NCI-H526 treated with DMSO at 0.1 percent for 48 hours (cell line): ENCODE measurements at places on chromosomes 16 and 17.

- DNase-seq = no peak
Measured at GRCh38 chr17:57436565-57436964, 180.2 kb downstream of the MSI2 start.

GRCh38 chr17:72503556-72503955, 382.7 kb downstream of the SOX9 start:
- DNase-seq = no peak

- DNase-seq = no peak
Measured at GRCh38 chr16:84446084-84446483, 58.4 kb downstream of the MEAK7 start.

- no peak for DNase-seq
Measured at GRCh38 chr17:75899353-75899752, 2.6 kb upstream of the TRIM65 start.

- DNase-seq = no peak
Measured at GRCh38 chr16:88382491-88383400, at the start of gene ZNF469. Gene ZNF469 (plus strand): TSS chr16:88382959. CDS start chr16:88427471, 44,512 bp downstream.

DNA sequence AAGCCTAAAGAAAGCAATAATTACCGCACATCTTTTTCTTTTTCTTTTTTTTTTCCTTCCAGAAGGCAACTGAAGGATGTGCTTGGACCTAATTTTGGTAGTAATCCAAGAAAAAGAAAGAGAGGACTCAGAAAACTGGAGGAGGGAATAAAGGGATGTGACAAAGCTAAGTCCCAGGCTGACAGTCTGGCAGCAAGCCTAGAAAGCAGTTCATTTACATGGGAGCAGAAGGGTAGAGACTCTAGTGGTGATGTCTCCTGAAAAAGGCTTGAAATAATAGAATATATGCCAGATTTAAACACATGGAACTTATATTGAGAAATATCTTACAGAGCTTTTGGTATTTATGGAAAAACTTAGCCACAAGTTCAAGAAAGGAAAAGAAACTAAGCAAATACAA, 101.0 kb upstream of the SHISA6 start:
- no peak for DNase-seq

DNA sequence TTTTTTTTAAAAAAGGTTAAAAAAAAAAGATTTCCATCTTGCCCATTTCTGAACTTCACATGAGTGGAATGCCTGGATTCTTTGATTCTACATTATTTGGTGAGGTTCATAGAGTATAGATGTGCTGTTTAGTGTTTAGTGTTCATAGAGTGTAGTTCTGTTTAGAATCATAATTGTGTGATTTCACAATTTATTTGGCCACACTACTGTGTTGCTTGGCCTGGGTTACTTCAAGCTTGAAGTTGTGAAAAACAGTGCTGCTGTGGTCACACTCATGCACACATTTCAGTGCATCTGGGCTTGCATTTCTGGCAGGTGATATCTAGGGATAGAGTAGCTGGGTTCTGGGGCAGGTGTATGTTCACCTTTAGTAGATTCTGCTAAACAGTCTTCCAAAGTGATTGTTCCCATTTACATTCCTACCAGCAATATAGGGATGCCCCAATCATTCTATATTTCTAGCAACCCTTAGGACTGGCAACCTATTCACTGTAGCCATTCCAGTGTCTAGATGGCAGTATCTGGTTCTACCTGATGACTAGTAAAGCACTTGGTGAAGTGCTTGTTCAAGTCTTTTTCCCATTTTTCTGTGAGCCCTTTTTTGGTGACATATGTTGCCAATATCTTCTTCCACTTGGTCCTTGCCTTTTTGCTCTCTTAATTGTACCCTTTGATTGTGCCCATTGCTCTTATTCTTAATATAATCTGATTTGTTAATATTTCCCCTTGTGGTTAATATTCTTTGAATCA, 50.6 kb upstream of the RBFOX3 start:
- DNase-seq = no peak

- no peak for DNase-seq
Measured at GRCh38 chr16:80171746-80172145, 369.0 kb upstream of the DYNLRB2 start.

- DNase-seq = no peak
Measured at GRCh38 chr17:60416368-60416925, 5.8 kb upstream of the CHCT1 start.

- DNase-seq = no peak
Measured at GRCh38 chr17:81665205-81666091, 957 bp downstream of the OXLD1 start.

GRCh38 chr16:85275533-85276249, 163.4 kb upstream of the CIBAR2 start:
- DNase-seq = no peak

- DNase-seq = no peak
Measured at GRCh38 chr17:12719948-12720347, 54.3 kb downstream of the MYOCD start.

- no peak for DNase-seq
Measured at GRCh38 chr17:48552466-48553189, 7.7 kb upstream of the HOXB2 start.

DNA sequence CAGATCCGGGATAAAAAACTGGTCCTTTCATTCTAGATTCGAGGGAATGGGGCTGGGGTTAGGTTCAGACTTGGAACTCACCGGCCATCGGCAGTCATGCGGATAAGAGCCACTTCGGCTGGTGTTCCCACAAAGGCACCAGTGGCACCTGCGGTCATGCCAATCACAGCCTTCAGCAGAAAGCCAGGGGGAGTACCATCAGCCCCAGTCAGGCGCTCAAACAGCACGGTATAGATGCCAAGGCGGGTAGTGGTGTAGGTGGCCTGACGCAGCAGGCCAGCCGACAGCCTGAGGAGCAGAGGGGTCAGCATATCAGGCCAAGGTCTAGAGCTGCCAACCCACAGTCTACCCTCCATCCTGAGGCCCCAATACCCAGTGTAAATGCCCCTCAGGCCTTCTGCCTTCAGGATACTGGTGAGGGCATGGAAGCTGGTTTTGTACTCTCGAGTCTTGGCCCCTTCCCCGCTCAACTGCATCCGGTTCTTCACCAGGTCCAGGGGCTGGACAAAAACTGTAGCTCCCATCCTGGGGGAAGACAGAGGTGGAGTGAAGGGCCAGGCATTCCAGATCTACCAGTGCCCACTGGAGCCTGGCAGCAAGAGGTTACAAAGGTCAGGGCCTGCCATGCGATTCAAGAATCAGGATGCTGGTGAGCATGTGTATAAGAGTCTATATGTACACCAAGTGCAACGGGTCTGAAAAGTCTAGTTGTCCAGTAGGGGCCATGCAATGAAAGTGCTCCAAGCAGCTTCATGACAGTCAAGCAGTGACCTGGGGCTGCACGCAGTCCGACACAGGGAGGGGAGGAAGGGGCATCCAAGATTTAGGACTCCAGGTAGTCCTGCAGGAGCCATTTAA, 929 bp downstream of the SLC25A11 start:
- no peak for DNase-seq

- no peak for DNase-seq
Measured at GRCh38 chr17:83014297-83014696, 65.1 kb upstream of the METRNL start.

DNA sequence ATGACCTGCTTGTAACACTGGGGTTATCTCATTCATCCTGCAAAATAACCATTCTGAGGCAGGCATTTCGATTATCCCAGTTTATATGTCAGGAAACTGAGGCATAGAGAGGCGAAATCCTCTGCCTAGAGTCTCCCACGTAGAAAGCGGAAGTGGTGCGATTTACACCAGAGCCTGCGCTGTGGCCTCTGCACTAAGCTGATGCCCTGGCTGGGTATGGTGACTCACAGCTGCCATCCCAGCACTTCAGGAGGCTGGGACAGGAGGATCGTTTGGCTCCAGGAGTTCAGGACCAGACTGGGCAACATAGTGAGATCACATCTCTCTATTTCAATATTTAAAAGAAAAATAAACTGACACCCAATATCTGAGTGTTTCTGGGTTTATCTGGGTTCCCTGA, 59.3 kb upstream of the BCO1 start:
- no peak for DNase-seq

- DNase-seq = no peak
Measured at GRCh38 chr16:54053891-54054820, 232.4 kb downstream of the IRX3 start.

GRCh38 chr17:83080579-83080857, 1.1 kb downstream of the METRNL start:
- DNase-seq = no peak

GRCh38 chr16:75007443-75007842, 8.6 kb downstream of the ZNRF1 start:
- DNase-seq = no peak

DNA sequence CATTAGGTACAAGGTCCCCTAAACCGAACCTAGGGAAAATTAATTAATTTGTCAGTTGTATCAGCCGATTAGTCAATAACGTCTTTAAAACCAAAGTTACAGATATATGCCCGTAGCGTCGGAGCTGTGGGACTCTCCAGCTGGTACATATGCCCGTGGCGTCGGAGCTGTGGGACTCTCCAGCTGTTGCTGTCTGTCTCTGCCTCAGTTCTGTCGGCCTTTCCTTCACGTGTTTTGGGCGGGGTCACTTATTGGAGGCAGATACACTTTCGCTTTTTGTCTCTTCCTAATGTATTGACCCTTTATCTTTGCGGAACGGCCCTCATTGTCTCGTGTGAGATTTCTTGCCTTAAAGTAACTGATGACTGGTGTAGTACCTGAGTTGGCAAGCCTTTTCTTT, 62.0 kb upstream of the ZNF750 start:
- no peak for DNase-seq

DNA sequence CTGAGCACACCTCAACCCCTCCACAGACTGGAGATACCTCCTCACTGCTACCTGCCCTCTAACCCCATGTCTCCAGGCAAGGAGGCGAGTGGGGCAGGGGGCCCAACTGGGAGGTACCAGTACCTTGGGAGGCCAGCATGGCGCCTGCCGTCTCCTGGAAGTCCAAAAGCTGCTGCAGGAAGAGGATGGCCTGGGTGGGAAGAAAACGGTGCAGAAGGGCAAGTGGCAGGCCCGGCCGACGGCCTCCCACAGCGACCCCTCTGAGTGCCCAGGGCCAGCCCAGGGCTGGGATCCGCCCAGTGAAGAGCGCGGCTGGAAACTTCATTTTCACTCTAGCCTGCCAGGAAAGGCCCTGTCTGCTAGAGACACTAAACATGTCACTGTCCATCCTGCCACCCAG, 8.5 kb downstream of the ZACN start:
- no peak for DNase-seq

DNA sequence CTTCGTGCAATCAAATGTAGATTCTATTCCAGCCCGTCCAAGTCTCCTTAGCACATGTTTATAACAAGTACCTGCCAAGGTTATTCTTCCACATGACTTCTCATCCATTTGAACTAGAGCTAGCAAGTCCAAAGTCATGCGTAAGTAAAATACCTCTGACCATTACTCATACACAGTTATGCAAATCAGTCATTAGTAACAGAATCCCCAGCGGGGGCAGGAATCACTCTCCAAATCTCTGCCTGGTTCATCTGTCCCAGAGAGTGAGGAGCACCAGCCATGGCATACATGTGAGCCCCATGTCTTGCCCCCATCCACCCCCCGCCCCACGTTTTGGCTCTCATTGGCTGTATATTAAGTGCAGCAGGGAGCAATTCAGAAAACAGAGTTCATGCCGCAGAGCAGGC, 27.7 kb downstream of the SRL start:
- DNase-seq = peak; percentile 36

DNA sequence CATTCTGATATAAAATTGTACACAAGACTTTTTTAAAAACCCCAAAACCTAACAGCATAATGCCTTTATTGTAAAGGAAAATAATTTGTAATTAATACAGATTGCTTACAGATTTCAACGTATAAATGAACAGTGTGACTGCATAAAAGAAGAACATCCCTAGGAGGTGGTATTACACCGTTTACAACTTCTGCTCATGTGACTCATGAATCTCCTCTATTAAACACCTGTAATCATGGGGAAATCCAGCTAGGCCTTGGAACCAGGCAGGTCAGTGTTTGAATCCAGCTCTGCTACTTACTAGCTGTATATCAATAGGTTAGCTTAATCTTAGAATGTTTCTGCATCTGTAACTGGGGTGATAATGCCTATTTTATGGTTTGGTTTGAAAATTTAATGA, 15.2 kb downstream of the RABEP1 start:
- no peak for DNase-seq

GRCh38 chr17:4154201-4154600, 11.2 kb downstream of the CYB5D2 start:
- DNase-seq = no peak

GRCh38 chr16:61590577-61590976, 445.7 kb downstream of the CDH8 start:
- no peak for DNase-seq

DNA sequence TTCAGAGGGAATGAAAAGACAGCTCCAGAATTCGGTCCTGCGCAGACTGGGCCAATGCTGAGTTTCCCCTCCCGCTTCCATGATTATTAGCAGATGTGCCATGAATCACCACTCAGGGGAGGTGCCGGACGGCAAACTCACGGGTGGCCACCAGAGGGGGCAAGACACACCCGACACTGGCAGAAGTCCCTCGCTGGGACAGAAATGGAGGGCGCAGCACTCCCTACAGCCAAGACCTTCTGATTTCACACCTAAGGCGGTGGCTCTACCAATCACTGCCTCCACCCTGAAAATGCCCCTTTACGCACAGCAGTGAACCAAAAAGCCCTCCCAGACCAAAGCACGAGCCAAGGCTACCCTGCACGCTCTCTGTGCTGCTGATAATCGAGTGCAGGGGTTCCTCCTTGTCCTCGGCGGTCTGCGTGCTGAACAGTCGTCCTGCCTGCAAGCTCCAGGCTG, 26.8 kb downstream of the TRAP1 start:
- peak; percentile 22 for DNase-seq

DNA sequence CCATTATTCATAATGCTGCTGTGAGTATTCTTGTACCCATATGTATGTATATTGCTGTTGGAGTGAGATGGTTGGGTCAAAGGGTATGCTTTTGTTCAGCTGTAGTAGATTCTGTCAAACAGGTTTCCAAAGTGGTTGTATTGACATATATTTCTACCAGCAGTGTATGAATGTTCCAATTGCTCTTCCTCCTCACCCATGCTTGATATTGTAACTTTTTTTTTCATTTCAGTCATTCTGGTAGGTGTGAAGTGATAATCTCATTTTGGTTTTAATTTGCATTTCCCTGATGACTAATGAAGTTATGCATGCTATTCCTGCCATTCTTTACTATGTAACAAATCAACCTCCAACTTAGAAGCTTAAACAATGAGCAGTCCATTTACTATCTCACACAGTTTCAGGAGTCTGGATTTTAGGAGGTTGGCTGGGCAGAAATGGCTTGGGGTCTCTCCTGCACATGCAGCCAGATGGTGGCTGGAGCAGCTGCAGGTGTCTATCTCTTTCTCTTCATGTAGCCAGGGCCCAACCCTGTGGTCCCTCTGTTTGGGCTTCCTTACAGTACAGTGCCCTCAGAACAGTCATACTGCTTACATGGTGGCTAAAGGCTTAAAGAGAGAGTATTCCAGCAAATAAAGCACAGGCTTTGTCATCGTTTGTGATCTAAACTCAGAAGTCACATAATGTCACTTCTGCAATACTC, 21.2 kb downstream of the ERAL1 start:
- no peak for DNase-seq
